Central memory CD4-positive, alpha-beta T cell (primary cell): ENCODE measurements at places on chromosomes 2 and 18.

DNA sequence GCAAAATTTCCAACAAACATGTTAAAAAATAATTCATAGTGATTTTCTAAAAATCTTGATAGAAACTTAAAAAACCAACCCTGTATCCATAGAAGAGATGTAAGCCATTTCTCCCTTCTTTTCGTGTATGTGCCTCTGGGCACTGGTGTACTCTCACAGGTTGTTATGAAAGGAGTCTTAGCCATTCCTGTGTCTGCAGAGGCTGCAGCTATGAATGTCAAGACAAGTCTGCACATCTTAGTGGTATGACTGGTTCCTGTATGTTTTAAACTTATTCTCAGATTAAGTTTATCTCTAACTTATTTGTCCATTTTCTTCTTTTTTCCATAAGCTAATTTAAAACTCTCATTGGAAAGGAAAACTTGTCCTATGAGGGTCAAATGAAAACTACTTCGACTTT lies 84.0 kb downstream of the DPP4 start:
- DNase-seq, result no peak

GRCh38 chr18:22296304-22296703 lies 121.4 kb downstream of the CTAGE1 start:
- no peak for DNase-seq

DNA sequence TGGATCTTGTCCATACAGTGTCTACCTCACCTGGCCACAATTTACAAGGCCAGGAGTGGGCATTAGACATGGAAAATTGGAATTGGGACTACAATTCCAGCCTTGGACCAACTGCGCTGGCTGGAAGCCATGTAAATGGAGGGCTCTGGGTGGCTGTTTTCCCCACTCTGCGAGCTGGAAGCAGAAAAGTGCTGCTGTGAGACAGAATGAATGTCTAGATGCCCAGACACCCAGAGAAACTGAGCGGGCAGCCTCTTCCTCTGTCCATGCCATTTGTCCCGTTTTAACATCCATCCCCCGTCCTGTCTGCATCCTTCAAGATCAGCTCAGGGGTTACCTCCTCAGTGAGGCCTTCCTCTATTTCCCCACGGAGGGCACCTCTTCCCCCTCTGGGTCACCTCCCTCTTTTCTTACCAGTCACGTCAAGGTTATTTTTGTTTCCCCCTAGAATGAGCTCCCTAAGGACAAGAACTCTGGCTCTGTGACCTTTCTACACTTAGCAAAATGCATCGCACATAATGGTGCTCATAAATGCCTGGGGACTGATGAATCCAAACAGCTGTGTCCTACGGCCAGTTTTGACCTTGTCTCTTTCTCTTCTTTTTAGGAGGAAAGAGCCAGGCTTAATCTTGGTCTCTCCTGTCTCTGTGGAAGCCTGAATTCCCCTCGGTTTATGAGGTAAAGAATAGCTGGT lies 41.2 kb downstream of the MCFD2 start:
- no peak for DNase-seq

GRCh38 chr2:224400886-224401632 lies 848 bp downstream of the FAM124B start:
- DNase-seq, result no peak

DNA sequence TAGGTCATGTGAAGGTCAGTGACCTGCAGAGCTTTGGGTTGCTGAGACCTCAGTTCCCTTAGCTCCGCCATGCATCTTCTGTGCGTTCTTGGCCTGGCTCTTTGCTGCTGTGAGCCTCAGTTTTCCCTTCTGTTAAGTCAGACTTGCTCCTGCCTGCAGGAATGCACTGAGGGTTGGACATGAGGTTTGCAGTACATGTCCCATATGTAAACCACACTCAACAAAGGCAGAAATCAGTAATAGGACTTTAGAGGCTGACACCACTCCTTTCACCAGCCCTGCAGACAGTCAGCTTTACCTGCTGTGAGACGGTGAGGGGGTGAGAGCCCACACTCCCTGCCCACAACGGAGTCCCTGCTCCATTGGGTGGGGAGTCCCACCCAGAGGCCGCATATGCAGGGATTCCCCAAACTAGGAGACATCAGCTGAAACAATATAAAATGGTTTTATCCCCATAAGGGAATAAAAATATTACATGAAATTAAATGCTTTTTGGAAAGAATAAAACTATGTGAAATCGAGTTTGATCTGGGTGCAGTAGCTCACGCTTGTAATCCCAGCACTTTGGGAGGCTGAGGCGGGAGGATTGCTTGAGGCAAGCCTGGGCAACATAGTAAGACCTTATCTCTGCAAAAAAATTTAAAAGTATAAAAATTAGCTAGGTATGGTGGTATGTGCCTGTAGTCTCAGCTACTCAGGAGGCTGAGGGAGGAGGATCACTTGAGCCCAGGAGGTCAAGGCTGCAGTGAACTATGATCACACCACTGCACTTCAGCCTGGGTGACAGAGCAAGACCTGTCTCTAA lies 55.1 kb downstream of the MYO7B start:
- DNase-seq, result no peak

- no peak for DNase-seq
Measured at GRCh38 chr2:108806371-108807113, 20.0 kb downstream of the CCDC138 start.

GRCh38 chr2:140122001-140122400 lies 1341.8 kb upstream of the NXPH2 start:
- DNase-seq, result no peak

DNA sequence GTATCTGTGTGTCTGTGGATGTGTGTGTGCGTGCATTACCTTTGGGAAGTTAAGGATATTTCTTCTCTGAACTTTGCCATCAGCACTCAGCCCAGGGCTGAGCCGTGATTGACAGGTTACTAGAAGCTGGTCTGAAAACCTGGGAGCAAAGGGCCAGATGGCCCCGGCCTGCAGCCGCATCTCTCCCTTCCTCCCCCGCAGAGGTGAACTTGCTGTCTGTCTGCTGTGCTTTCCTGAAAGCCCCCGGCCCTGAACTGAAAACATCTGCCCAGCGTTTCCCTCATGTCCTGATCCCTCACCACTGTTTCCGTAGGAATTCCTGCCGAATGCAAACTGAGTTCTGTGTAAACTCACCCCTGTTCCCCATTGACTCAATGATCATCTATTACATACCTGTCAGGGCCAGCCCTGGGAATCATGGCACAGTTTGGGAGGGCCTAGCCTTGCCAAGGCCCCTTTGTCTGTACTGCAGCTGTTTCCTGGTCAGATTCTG lies 45.8 kb downstream of the MYCN start:
- no peak for DNase-seq

DNA sequence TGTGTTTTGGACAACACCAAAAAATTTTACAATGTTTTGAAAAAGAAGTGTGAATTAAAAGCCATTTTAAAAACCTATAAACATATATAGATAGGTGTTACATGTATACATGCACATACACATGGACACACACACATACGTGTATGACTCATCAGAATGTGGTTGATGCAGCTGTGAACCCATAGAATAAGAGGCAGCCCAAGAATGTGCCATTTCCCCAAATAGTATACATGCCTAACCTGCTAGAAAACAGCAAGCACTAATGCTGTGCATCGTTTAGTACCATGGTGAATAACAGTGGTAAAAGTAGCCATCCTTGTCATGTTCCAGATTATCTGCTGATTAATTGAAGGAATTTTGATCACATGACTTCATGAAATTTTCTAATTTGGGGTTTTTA lies 149.0 kb downstream of the DSEL start:
- DNase-seq, result no peak

DNA sequence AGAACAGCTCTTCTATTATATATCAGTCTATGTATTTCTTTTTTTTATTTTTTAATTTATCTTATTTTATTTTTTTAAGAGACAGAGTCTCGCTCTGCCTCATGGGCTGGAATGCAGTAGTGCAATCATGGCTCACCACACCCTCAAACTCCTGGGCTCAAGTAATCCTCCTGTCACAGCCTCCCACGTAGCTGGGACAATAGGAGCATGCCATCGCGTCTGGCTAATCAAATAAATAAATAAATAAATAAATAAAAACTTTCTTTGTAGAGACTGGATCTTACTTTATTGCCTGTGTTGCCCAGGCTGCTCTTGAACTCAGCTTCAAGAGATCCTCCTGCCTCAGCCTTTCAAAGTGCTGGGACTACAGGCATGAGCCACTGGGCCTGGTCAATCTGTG lies 117.0 kb downstream of the RBMS1 start:
- DNase-seq, result no peak

GRCh38 chr2:129201696-129202095 lies 777.8 kb upstream of the RAB6C start:
- DNase-seq, result no peak

GRCh38 chr2:205892251-205892655 lies 193.7 kb downstream of the INO80D start:
- no peak for DNase-seq

DNA sequence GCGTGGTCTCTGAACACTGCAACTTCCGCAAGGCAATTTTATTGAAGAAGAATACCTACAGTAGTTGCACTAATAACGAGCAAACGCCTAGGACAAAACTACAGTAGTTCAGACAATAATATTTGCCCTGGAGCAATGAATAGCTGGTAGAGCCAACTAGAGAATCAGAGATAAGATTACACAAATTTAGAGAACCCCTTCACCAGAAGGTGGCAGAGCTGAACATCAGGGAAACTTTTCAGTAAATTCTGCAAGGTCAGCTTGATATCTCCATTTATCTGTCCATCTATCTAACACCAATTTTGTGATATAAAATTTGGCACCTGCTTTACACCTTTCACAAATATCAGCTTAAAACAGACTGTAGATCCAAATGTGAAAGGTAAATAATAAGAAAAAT lies 43.8 kb downstream of the CDH19 start:
- no peak for DNase-seq

- no peak for DNase-seq
Measured at GRCh38 chr2:8119782-8120505, 561.9 kb upstream of the ID2 start.

DNA sequence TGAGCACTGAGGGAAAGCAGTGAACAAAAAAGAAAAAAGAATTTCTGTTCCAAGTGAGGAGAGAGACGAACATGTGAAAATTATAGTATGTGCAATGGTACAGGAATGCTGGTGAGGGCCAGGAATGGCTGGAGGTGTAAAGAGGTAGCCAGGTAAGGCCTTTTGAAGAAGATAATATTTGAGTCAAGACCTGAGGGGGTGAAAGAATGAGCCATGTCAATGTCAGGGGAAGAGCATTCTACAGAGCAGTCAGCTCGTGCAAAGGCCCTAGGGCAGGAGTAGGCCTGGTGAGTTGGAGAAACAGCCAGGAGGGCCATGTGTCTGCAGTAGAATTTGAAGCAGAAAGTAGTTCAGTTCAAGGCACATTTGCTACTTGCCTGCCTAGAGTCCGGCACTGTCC lies 12.4 kb upstream of the RPL31 start:
- DNase-seq, result no peak
